GM12878 (cell line): ENCODE measurements at places on chromosomes 2 and 18. TPM values are rescaled to one million over a fixed set of nuclear protein-coding genes. Genes with fewer than 3 reads are reported as not detected.

Gene LAMA3
- 4.5 and 5.7 TPM in 2 replicates for total RNA-seq

Gene SCYGR6
- not detected in 2 replicates for total RNA-seq

Gene SIX2
- total RNA-seq = not detected in 2 replicates

DNA sequence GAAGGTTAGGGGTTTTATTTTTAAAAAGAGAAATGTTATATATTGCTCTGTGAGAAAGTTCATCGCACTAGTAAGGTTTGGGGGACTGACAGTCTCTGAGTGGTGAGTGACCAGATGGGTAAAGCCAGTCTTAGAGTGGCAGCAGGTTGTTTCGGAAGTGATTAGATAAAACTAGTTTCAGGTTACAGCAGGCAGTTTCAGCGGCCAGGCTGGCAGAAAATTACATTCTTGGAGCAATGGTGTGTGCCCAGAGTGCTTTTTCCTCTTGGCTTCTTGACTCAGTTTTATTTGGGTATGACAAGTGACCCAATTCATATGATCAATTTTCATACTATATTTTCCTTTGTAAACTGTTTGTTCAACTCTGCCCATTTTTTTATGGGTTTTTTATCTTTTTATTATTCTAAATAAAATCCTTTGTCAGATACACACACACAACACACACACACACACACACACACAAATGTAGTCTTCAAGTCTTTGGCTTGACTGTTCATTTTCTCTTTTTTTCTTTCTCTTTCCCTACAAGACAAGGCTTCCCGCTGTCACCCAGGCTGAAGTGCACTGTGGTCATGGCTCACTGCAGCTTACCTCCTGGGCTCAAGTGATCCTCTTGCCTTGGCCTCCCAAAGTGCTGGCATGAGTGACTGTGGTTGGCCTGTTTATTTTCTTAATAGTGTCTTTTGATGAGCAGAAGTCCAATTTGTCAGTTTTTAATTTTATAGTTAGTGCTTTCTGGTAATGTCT is 30.9 kb downstream of the RALBP1 start:
- DNase-seq = no peak
- no peaks in the 10 kb centered on the region for H3K4me1 ChIP-seq
- H3K27ac ChIP-seq = no peak overlapping the region
- no peak overlapping the region for H3K4me3 ChIP-seq
- no peaks in the 10 kb centered on the region for H3K27me3 ChIP-seq
- H3K36me3 ChIP-seq = no peaks in the 10 kb centered on the region

DNA sequence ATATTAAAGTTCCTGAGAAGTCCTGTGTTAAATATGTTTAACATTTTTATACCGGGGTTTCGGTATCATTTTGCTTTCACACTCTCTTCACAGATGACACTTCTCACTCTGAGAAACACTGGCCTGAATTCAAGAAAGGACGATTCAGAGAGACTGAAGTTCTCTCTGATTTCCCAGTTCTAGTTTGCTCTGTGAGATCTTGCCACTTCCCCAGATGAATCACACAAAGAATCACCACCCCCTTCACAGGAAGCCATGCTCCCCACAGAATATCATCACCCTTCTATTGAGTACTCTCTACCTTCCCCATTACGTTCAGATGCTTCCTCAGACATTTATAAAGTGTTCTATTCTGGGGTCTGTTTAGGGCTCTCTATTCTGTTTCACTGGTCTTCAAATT is 16.1 kb upstream of the CD207 start:
- H3K4me3 ChIP-seq = no peak overlapping the region
- DNase-seq = peak; percentile 73
- no peaks in the 10 kb centered on the region for H3K27me3 ChIP-seq
- H3K4me1 ChIP-seq = peaks cover 9% of the 10 kb centered on the region
- peak overlapping the region; percentile 52; the same call in 1 of the 2 replicates for H3K27ac ChIP-seq

GRCh38 chr2:163191372-163191771 is 352.8 kb upstream of the KCNH7 start:
- DNase-seq = no peak
- H3K4me3 ChIP-seq = no peak overlapping the region
- no peaks in the 10 kb centered on the region for H3K4me1 ChIP-seq
- H3K27me3 ChIP-seq = no peaks in the 10 kb centered on the region
- H3K27ac ChIP-seq = no peak overlapping the region
- H3K36me3 ChIP-seq = no peaks in the 10 kb centered on the region

DNA sequence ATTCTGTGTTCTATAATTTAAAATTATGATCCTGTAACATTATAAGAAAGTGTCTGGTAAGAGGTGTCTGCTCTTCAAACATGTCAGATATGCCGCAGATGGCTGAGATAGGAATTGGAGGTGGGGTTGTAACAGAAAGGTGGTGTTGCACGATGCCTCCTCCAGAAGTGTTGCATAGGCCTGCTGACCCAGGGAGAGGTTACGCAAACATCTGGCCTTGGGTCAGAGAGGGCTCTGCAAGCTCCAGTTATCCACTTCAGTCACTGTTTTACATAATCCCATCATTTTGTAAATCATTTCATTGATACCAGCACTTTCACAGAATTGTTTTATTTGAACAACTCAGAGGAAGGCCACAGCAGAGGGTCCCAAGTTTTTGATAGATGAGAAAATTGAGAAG is 256.5 kb downstream of the OSR1 start:
- no peak overlapping the region for H3K27ac ChIP-seq
- H3K27me3 ChIP-seq = no peaks in the 10 kb centered on the region
- no peaks in the 10 kb centered on the region for H3K36me3 ChIP-seq
- DNase-seq = no peak
- H3K4me3 ChIP-seq = no peak overlapping the region

DNA sequence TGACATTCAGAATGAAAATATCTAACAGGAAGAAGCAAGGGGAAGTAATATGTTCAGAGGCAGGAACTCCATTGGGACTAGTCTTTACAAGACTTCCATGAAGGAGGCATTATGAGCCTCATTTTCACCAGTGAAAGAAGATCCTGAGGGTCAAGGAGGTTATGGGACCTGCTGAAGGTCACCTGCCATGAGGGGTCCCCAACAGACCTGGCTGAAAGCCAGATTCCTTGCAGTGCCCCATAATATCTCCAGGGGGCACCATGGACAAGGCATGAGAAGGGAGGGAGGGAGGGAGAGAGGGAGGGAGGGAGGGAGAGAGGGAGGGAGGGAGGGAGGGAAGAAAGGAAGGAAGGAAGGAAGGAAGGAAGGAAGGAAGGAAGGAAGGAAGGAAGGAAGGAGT is 27.9 kb downstream of the XDH start:
- H3K36me3 ChIP-seq = no peaks in the 10 kb centered on the region
- no peaks in the 10 kb centered on the region for H3K27me3 ChIP-seq
- DNase-seq = no peak
- no peak overlapping the region for H3K27ac ChIP-seq

- H3K36me3 ChIP-seq = no peaks in the 10 kb centered on the region
- H3K4me3 ChIP-seq = no peak overlapping the region
- DNase-seq = no peak
- H3K27ac ChIP-seq = peak overlapping the region; percentile 34; the same call in 1 of the 2 replicates
- H3K4me1 ChIP-seq = peaks cover 42% of the 10 kb centered on the region
Observed at GRCh38 chr2:74578408-74578807, 23.9 kb downstream of the DOK1 start.

DNA sequence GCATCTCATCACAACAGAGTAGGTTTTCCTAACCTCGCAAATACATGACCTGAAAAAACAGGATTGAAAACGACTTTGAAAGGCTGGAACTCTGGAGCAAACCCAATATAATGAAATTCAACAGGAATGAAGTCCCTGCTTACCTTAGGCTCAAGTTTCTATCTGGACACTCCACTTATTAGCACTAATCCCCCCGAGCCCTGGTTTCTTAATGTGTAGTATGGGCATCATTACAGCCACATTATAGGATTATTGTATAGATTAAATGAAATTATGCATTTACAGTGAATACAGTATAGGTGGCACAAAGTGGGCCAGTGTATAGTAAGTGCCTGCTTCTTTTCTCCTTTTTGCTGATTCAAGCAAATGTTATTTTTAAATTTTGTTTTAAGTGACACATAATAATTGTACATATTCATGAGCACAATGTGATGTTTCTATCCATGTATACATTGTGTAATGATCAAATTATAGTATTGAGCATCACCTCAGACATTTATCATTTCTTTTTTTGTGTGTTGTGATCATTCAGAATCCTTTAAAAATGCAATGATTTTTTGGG is 114.7 kb upstream of the THOC1 start:
- no peak for DNase-seq
- no peak overlapping the region for H3K27ac ChIP-seq
- H3K36me3 ChIP-seq = no peaks in the 10 kb centered on the region
- no peaks in the 10 kb centered on the region for H3K27me3 ChIP-seq
- no peak overlapping the region for H3K4me3 ChIP-seq
- no peaks in the 10 kb centered on the region for H3K4me1 ChIP-seq

GRCh38 chr2:105237045-105237765 is 4.3 kb upstream of the GPR45 start:
- no peaks in the 10 kb centered on the region for H3K27me3 ChIP-seq
- no peak overlapping the region for H3K27ac ChIP-seq
- no peak for DNase-seq
- no peaks in the 10 kb centered on the region for H3K4me1 ChIP-seq
- H3K36me3 ChIP-seq = no peaks in the 10 kb centered on the region
- H3K4me3 ChIP-seq = no peak overlapping the region

- no peak for DNase-seq
- peaks cover 7% of the 10 kb centered on the region for H3K36me3 ChIP-seq
- no peaks in the 10 kb centered on the region for H3K4me1 ChIP-seq
Observed at GRCh38 chr2:238262496-238263122, 22.8 kb upstream of the HES6 start.

DNA sequence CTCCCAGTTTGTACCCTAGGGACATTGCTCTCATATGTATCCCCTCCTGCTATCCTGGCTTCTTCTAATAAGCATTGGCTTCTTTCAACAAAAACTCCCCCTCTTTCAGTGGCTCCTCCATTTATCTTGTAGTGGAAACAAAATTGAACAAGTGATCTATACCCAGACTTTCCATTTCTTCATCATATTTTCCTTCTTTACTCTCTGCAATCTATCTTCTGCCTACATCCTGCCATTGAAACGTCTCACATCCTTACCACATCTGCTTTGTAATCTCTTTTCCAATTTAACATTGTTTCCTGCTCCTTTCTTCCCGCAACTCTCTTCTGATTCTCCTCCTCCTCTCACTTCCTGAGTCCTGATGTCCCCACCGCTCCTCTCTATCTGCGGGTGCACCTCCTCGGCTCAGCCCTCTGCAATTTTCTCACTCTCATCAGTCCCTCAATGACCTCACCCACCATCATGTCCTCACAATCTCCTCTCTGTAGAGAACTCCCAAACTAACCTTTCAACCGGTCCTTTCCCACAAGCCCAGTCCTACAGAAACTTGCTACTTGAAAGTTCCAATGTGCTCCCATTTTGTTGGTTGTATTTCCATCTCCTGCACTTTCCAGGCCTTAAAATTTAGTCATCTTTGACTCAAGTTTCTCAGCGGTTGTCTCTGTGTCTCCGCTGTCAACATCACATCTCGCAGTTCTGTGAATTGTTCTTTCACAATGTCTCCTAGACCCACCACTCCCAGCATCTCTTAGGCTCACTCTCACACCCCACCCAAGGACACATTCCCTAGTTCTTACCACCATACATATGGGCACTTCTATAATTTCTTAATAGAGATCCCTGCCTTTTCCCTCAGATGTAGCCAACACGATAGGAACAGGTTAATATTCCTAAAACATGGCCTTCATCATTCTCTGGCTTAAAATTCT is 24.0 kb downstream of the MAP3K19 start:
- H3K27me3 ChIP-seq = no peaks in the 10 kb centered on the region
- no peak overlapping the region for H3K27ac ChIP-seq
- no peaks in the 10 kb centered on the region for H3K36me3 ChIP-seq
- H3K4me3 ChIP-seq = no peak overlapping the region
- DNase-seq = no peak

GRCh38 chr18:48623468-48624235 is 84.8 kb downstream of the CTIF start:
- H3K36me3 ChIP-seq = no peaks in the 10 kb centered on the region
- no peak overlapping the region for H3K4me3 ChIP-seq
- H3K27me3 ChIP-seq = no peaks in the 10 kb centered on the region
- peaks cover 14% of the 10 kb centered on the region for H3K4me1 ChIP-seq
- no peak for DNase-seq
